Stimulated activated CD8-positive, alpha-beta memory T cell treated with anti-CD3 and anti-CD28 coated beads, Interleukin-2, amount 100 ng/mL, for 1 hour (primary cell): ENCODE measurements at places on chromosomes 6 and 20.

GRCh38 chr20:39822667-39823066 lies 860.5 kb downstream of the DHX35 start:
- DNase-seq, result no peak

GRCh38 chr6:158413814-158414565 lies 101.7 kb downstream of the TULP4 start:
- no peak for DNase-seq

DNA sequence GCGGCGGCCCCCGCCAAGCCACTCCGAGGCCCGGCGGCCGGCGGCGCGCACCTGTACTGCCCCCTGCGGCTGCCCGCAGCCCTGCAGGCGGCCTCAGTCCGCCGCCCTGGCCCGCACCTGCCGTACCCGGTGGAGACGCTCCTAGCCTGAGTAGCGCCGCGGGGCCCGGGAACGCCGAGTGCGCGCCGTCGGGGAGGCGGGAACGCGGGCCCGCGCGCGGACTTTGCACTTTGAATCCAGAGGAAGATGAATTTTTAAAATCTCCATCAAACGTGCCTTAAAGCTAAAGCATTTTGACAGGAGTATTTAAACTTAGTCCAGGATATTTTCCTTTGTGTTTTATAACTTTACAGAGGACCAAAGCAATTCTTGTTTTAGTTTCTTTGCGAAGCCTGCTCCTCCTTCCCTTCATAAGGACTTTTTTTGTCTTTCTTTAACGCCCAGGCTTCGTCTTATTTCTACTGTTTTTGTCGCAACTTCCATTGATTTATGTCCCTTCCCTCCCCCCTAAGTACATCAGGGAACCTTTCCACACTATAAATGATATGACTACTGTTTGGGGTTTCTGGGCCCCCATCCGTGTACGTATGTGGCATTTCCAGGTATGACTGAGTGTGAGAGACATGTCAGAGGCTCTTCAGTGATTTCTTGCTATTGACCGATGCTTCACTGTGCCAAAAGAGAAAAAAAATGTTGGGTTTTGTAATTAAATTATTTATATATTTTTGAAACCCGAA lies 2.0 kb downstream of the FOXQ1 start:
- DNase-seq, result no peak

DNA sequence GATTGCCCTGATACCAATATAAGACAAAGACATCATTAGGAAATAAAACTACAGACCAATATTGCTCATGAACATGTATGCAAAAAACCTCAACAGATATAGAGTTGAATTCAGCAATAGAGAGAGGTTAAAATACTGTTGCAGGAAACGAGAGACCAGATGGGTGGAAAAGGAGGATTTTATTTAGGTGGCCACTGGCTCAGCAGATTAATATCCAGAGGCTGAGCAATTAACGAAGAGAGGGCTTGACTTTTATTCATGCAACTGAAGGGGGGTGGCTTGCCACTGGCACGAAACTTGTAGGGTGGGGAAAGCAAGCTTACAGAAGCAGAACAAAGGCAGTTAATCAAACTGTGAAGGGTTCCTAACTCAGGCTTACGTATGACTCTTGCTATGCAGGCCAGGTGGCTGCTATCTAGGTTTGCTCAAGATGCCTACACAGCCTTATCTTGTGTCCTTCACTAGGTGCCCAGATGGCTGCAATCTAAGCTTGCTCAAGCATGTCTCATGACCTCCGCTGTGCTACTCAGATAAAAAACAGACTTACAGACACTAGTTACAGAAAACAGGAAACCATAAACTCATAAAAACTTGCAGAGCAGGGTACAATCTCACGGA lies 126.4 kb downstream of the MMUT start:
- no peak for DNase-seq

DNA sequence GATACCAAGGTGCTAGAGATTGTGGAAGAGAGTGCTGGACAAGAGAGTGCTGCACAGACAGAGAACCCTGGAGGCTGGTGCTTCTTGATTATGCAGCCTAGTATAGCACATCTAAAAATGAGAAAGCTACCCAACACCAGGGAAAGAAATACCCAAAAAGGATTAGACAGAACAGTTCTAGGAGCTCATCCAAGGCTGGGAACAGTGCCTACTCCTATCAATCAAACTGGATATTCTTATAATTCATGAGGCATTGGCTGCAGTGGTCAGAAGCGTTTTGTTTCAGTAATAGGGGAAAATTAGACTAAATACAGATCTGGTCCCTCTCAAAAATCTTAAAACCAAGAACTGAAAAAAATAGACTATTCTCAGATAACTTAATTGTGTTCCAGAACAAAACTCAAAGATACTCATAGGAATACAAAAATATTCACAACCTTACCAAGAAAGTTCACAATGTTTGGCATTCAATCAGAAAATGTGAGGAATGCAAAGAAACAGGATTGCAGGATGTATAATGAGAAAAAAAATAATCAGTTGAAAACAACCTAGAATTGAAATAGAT lies 222.9 kb downstream of the EPHA7 start:
- DNase-seq, result no peak

- no peak for DNase-seq
Observed at GRCh38 chr6:85460921-85461797, 11.3 kb downstream of the NT5E start.
